ENCODE measurements at places on chromosomes 1 and 21. TPM values are rescaled to one million over a fixed set of nuclear protein-coding genes. Genes with fewer than 3 reads are reported as not detected.

The ANKRD35 gene
- 0.62 TPM for total RNA-seq

The FCGR2B gene
- 0.47 TPM for total RNA-seq

GRCh38 chr1:26387447-26387846 is 14.9 kb upstream of the ZNF683 start:
- no peak for DNase-seq

GRCh38 chr21:43590194-43590593 is 69.1 kb downstream of the HSF2BP start:
- DNase-seq = no peak

All from occipital lobe (tissue), 3 donors.